GOT3 (cell line): ENCODE measurements at places on chromosomes 1 and 21.

DNA sequence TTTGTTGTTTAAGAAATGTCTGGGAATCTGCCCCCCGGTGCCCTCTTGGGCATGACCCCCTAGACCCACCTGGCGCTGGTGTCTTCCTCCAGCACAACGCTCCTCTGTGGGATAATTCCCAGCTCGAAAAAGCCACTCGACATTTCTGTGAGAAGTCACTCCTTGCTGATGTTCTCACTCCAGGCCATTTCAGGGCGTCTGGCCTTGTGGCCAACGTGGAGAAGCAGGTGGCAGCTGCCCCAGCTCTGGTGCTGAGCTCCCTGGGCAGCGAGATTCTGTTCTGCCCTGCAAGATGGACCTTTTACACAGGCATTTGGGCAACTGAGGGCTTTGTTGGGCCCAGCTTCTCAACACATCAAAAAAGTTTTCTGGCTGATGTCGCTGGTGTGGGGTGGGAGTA lies 147.7 kb upstream of the WNT4 start:
- DNase-seq = no peak

- DNase-seq = no peak
These were observed 12.8 kb downstream of the EDN2 start for GRCh38 chr1:41471658-41472057.

DNA sequence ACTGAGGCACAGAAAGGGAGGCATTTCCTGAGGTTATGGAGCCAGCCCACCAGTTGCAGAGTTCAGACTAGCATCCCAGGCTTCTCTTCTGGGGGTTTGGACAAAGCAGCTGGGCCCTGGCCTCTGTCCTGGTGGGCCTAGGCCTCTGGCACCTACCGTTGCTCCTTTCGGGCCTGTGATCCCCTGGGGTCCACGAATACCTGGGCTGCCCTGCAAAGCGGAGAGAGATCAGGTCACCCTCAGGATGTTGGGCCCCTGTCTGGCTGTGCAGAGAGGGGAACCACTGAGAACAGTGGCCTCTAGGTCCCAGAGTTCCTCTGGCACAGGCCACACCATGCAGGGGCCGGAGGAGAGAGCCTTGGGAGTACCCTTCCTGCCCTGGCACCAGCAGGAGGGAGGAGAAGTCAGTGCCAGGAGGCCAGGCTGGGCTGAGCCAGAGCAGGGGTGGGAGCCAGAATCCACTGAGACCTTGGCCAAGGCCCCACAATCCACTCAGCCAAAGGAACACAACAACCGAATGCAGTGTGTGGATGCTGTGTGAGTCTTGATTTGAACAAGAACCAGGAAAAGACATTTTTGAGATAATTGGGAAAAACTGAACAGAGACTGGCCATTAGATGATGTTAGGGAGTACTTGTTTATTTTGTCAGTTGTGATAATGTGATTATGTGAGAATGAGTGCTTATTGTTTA lies 8.9 kb downstream of the COL9A2 start:
- DNase-seq = no peak

GRCh38 chr1:175394739-175395138 lies 202.2 kb upstream of the KIAA0040 start:
- DNase-seq = no peak

- no peak for DNase-seq
These were observed 17.5 kb upstream of the ZFP69B start for GRCh38 chr1:40432644-40433390.

- DNase-seq = no peak
These were observed 46.6 kb downstream of the PACC1 start for GRCh38 chr1:212368073-212368484.

- DNase-seq = no peak
These were observed 25.3 kb downstream of the PDZK1IP1 start for GRCh38 chr1:47164552-47164951.

GRCh38 chr1:208166340-208167138 lies 77.6 kb downstream of the PLXNA2 start:
- no peak for DNase-seq

DNA sequence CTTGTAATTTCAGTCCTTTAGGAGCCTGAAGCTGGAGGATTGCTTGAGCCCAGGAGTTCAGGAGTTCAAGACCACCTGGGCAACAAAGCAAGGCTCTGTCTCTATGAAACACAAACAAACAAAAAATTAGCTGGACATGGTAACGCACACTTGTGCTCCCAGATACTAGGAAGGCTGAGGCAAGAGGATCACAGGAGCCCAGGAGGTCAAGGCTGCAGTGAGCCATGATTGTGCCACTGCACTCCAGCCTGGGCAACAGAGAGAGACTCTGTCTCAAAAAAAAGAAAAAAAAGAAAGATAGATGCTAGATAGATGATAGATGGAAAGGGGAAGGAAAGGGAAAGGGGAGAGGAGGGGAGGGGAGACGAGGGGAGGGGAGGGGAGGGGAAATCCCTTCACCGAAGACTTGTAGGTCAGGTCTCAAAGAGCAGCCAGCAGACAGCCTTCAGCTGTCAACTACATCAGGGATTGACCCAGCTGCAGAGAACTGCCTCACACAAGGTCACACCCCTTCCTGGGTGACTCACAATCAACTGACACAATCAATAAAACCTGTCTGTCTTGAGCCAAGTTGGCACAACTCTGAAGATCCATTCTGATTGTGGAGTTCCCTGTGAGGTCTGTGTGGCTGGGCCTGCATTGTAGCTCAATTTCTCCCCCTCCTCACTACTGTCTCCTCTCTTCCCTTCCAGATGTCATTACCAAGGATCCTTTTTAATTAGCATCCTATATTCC lies 200.6 kb downstream of the RGS7 start:
- DNase-seq = peak; percentile 46

DNA sequence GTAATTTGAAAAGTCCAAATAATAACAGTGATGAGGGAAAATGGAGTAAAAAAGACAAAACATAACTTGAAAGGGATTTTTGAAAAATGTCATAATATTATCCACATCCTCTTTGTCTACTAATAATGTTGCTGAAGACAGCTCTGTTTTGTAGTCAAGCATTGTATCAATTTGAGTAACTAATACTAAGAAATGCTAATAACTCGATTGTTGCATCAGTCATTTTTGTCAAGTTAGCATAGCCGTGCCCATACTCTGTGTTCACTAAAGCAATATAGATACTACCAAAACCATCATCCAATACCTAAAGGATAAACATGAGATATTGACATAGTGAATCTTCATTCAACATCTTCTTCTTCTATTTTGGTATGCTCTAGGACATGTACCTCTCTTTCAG lies 17.3 kb downstream of the PDC start:
- no peak for DNase-seq

DNA sequence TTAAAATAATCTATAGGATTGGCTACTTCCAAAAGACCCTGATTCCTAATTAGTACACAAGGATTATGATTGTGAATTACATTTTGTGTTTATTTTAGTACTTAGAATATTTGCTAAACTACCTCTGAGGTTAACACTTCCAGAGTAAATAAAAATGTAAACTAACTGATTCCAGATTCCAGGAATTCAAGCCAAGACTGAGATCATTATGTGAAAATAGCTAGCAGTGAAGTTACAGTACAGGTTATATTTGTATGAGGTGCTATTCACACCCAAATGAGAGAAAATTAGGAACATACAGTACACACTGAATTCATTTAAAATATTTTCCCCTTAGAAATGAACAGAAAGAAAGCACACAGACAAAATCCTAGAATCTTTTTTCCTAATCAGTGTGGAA lies 28.8 kb downstream of the TTLL7 start:
- DNase-seq = no peak

DNA sequence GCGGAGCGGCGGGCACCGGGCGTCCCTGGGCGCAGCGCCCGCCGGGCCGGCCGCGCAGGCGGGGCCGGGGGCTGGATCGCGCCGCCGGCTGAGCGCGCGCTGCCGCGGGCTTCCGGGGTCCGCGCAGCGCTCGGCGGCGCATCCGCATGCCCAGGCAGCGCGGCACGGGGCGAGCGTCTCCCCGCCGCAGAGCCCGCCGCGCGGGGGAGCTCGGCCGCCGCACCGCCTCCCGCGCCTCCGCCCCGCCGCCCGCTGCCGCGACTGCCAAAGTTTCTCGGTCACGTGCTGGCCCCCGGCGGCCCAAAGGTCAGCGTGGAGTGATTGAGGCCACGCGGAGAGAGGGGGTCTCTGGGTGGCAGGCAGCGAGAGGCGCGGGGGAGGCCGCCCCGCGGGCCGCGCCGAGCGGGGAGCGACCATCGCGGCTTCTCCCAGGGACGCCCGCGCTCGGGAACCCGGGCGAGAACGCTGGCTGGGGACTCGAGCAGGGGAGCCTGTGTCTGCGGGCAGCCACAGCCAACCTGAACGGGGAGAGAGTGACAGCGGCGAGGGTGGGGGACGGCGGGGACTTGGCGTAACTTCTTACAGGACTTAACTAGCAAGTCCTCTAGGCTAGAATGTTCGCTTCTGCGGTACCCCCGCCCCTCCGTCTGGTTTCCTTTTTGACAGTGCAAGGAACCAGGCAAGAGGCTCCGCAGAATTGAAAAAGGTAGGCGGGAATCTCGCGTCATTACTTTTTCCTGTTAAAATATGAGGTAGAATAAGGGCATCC lies at the start of gene ILDR2:
Gene ILDR2 (minus strand): TSS at position 180 of the 769 bp plus-strand sequence. CDS start 272 bp downstream, outside the sequence.
- no peak for DNase-seq

DNA sequence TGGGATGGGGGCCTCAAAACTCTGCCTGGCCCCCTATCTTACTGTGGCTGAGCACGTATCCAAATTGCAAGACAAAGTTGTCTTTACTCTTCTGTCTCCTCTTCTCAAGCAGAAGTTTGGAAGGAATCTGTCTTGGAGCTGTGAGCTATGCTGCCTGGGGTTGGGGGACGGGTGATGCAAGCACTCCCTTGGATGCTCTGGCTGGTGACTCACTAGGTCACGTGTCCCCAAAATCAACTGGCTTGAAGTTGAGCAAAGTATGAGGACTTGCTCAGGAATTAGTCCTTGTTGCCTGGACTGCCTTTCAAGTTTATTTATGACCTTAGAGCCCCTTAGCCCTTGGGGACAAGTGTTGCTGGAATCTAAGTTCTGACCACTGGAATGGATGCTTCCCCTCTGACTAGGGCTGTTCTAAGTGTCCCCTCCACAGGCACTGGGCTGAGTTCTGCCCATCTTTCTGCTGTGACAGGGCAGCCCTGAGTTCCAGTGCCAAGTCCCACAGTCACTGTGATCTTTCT lies 269.5 kb downstream of the HHAT start:
- peak; percentile 34 for DNase-seq

DNA sequence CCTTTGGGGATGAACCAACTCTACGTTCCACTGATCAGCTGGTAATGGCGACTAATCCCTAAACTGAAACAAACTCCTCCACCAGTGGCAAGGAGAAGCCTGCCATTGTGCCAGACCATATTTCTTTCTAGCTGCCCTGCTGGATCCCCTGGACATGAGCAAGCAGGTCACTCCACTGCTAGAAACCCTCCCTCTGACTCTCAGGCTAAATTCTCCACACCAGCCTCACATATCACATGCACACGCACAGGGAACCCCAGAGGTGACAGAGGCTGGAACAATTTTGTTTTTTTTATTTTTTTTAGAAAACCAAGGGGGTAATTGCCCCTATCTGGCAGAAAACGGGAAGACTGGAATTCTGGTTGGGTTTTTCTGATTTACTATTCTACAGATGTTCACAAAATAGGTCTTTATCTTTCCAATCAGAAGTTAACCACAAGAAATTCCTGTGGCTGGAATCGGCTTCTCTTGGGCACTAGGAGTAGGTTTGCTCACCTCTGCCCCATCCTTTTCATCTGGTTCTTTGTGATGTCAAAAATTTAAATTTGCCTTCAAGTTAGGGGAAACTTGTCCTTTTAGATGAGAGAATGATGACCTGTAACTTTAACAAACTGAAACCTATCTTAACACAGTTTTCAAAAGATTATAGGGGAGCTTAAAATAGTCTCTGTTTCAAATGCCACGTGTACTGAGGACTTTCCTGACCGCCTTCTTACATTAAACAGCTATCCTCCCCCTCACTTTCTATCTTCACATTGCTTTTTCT lies 258.1 kb downstream of the SDCCAG8 start:
- DNase-seq = no peak

DNA sequence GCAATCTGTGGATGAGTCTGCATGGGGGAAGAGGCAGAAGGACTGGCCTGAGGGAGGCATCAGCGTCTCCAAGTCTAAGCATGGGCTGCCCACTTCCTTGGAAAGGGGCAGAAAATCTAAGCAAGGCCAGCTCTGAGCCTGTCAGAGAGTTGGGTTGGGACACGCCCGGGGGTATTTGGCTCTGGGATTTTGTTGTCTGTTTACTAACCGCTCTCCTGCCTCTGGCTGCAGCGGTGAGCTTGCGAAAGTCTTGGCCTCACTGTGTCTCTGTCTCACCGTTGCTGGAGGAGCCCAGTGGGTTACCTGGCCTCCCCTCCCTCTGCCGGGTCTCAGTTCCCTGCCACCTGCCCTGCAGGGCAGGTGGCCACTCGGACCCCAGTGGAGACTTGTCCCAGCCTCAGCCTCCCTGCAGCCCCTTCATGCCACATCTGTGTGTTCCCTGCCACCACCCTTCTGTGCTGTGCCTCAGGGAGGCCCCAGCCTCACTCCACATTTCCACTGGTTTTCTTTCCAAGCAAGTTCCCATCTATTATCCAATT lies 33.7 kb downstream of the EDN2 start:
- DNase-seq = no peak

DNA sequence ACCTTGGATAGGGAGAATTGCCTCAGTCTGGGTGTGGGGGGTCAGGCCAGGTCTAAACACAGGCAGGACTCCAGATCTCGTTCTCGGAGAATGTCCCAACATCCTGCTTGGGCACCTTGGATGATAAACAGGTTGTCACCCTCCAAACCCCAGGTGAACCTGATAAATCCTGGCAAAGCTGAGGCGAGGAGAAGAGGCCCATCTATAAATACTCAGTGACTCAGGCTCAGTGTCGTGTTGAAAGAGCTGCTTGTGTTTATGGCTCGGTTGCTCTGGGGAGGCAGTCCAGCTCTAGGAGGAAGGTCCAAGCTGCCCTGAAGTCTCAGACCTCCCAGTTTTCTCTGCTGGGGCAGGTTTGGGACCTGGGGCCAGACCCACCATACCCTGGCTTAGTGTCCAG lies 15.8 kb upstream of the TRIM63 start:
- DNase-seq = no peak

DNA sequence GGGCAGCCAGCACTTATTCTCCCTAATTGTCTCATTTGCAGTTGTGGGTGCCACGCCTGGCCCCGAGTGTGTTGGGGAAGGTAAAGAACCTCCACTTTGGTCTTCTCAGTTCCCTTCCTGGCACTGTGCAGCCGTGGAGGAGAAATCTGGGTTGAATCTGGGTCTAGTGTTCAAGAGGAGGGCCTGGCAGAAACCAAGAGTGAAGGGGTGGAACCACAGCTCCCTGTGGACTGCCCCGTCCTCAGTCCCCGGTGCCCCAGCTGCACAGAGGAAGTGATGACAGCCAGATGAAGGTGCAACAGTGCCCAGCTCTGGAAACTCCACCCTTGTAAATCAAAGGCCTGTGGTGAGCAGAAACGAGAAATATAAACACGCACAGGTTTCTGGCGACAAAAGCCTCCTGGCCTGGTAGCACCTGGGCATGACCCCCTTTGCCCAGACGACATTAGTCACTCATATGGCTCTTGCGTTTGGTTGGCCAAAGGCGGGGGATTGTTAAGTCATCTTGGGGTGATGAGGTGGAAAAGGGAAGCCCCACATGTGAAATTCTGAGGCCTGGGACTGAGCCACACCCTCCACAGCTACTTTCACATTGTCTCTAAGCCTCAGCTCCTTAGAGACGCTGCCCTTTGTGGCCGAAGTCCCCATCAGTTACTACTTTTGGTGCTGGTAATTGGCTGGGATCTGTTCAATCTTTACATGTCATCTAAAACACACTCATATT lies 4.2 kb upstream of the ECE1 start:
- DNase-seq = no peak

- no peak for DNase-seq
These were observed 13.6 kb upstream of the ERI3 start for GRCh38 chr1:44368471-44369151.
